ENCODE measurements at places on chromosomes 5 and 9.

DNA sequence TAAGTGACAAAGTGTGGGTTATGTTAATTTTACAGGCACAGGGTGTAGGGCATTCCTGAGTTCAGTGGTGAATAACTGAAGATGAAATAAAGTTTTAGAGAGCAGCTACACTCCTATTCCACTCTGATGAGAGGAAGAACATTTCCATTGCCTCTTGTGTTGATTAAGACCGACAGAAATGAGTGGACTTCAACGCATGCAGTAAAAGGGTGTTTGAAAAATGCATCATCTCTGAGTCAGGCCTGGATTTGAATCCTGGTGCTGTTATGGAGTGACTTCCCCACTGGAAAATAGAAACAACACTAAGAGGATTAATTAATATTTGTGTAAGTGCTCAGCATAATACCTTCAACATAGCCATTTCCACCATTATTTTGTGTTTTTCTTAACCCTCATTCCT, 86.3 kb downstream of the PRR16 start:
- no peak for DNase-seq

DNA sequence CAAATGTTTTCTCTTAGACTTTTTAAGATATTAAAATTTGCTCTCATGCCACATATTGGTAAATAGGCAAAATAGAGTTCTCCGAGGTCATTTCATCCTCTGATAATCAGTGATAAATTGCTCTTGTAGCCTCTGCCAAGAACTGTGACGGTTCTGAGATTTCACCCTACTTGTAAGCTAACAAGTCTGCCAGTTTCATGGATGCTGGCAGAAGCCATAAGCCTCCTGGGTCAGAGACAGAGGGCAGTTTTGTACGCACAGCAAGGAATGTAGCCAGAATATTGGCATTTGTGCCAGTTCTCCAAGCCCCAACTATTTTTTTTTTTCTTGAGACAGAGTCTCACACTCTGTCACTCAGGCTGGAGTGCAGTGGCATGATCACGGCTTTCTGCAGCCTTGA, 945.0 kb upstream of the WWC1 start:
- DNase-seq: no peak

GRCh38 chr5:160651692-160652645, 200.0 kb downstream of the ATP10B start:
- no peak for DNase-seq

DNA sequence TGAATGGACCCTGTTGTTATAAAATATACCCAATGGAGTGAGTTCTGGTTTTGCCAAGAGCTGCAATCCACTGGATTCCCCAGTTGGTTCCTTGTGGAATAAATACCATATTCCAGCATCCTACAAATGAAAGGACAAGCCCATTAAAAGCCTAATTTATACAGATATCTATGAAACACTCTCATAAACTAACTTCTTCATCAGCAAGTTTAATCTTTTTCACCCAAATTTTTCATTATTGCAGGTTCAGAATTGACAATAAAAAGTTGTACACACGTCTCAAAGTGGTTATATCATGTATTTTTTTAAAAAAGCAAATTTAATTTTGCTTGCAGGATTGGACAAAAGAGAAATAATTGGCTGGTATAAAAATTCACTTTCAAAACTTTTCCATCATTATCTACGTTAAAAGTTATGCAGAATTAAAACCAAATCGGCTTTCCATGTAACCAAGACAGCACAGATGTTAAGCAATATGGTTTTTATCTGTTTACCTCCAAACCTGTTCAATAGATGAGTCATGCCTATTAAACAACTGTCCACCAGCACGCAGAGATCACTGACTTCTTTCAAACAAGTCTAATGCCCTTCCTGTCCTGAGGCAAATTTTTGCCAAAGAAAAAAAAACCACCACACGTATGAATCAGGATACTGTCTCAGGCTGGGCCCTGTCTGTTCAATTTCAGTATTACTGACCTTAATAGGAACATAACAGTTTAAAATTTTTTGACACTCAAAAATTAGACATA, 42.5 kb downstream of the CEMIP2 start:
- no peak for DNase-seq

DNA sequence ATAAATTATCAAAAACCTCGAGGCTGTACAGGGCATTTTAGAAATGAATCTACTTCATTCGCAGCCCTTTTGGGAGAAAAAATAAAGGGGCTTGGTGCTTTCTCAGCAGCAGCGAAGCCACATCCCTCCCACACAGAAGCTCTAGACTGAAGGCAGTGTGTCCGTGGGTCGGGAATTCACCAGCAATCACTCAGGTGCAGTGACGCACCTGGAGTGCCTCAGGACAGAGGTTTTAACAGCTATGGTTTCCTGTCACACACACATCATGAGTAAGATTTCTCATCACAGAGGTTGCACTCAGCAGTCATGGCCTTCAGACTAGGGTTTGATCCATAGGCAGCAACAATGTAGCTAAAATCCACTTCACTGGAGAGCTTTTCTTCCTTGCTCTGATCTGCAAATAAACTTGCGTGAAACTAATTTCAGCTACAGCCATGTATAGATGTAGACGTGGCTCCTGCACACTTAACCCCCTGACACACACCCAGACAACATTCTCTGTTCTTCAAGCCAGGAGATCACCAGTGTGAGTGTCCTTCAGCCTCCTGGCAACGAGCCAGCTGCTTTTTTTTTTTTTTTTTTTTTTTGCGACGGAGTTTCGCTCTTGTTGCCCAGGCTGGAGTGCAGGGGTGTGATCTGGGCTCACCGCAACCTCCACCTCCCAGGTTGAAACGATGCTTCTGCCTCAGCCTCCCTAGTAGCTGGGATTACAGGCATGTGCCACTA, 34.8 kb downstream of the DYNC2I2 start:
- no peak for DNase-seq

DNA sequence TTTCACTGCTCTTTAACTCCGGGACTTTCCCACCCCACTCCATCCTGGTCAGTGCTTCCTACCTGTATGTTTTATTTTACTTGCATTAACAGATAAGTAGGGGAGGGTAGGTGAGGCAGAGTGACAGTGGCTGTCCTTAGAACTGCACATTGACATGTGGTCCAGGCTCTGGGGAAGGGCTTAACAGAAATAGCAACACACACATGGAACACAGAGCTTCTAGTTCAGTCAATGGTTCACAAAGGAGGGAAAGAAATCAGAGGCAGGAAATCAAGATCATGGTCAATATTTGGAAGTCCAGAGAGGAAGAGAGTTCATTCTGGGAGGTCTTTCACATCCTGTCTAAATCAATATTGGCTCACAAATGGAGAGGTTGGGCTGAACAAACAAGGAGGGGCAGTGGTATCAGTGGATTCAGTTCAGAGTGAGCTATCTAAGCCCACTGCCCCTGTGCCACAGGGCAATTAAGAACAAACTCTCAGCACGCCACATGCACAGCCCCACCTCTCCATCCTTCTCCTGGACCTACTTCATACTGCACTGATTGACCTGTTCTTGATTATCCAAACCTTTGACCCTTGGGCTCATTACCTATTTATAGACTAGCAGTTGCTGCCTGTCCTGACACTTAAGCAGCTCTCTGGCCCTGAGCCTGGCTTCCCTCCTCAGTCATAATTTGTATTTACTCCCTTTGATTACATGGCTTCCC, 6.2 kb upstream of the VPS13A start:
- DNase-seq: no peak

DNA sequence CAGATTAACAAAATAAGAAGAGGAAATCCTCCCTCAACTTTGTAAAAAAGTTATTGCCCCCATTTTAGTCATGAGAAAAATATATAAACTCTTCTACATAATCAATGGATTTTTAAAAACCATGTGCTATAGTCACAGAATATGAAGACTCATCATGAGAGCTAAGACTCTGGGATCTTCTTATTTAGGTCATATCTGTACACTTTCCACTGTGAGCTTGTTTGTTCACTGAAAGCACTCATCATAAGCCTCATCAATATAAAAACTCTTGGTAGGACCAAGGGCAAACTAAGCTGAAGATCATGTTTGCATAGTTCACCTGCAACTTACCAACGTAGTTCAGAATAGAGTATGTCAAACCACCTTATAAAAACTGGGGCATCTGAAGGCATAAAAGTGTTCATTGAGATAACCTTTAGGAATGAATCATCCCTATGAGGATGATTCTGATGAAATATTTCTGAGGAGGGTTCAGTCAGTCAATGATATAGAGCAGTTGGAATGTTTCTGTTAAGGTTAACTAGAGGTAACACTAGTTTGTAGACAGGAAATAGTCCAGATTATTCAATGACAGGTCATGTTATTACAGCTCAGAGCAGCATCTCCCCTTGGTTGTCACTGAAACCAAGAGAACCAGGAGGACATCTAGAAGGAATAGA, 289.9 kb upstream of the SMC2 start:
- no peak for DNase-seq

DNA sequence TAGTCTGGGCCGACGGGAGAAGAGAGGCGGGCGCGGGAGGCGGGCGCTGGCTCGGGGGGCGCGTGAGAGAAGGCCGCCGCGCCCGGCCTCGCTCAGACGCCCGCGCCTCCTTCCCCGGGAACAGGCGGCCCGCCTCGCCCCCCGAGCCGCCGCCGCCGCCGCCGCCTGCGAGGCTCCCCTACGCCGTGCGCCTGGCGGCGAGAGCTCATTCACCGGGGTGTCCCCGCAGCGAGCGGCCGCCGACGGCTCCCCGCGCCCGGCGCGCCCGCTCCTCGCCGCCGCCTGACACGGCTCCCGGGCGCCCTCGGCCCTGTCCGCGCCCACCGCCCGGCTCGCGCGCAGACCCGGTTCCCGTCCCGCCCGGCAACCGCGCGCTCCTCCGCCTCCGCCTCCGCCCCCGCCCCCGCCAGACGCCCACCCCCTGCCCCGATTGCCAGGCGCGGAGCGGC, at the start of gene GNAQ:
Gene GNAQ, minus strand, starts transcription at position 368 of the 449 bp plus-strand sequence. CDS start 576 bp downstream, outside the sequence.
- DNase-seq: no peak

DNA sequence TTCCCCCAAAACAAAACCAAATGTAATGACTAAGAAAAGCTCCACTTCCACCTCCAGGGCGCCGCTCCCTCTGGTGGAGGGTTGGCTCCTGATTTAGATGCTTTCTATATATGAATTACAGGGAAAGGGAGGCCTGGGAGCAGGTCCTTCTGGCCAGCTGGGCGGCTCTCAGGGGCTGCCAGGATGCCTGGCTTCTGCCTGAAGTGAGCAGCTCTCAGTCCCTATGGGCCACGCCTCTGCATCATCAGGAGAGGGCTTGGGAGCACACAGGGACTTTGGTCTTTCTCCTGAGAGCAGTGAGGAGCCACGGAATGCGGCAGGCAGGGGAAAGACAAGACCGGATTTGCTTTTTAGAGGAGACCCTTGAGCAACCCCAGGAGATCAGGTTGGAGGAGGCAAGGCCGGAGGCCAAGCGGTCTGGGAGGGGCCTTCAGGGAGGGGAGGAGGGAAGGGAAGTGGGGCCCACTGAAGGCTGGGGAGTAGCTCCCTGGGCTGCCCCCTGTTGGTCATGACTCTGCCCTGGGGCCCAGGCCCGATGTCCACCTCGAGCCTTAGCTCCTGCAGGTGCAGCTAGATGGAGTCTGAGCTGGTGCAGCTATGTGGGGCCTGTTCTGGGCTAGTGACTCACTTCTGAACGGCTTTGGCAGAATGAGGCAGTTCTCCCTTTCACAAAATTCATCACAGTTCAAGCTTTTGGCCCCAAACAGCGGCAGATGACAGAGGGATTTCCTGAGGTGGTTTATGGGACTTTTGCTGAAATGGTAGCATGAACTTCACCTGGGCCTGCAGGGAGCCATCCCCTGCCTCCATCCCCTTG, 11.3 kb upstream of the GRHPR start:
- DNase-seq: no peak

DNA sequence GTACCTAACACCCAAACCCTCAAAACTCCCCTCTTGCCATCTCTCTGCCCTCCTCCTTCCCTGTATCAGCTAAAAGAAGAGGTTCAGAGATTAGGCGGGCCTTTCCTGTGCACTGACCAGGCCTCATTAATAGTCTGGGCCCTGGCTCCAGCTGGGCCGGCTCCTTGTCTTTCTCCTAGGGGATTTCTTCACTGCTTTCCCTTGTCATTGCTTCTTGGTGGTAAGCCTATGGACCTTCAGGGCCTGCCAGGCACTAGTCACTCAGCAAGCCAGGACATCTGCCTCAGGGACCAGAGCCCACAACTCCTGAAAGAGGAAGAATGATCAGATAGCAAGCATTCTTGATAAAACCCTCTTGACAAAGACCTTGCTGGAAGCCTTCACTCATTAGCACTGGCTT, 50.9 kb downstream of the MRRF start:
- no peak for DNase-seq

DNA sequence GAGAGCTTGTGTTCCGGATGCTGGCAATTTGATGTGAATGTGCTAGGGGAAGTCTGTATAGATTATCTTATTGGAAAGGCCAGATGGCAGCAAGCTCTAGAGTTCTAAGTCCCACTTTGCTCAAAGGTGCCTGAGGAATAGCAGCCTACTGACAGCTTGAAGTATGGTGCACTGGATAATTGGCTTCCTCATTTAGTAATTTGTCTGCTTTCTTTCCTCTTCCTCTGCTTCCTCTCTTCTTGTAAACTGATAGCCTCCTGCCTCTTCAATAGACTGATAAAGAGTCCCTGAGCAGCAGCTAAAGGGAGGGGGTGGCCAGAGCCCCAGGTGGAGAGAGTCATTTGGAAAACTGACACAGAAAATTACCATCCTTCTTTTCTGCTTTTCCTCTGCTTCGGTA, 177.3 kb downstream of the FGF1 start:
- no peak for DNase-seq

DNA sequence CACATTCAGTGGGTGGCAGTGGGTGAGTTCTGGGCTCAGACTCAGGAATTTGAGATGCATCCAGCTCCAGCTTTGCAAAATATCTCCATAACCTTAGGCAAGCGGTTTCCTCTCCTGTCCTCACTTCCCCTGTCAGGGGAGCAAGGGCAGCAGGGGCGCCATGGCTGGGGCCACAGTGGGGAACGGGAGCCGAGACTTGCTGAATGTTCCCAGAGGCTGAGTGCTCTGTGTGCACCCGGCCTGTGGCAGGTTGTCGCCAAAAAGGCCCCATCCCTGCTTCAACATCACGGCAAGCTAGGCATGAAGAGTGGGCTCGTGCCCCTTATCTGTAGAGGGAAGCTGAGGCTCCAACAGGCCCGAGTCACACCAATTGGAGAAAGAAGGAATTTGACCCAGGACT, 268.8 kb downstream of the NSG2 start:
- no peak for DNase-seq

DNA sequence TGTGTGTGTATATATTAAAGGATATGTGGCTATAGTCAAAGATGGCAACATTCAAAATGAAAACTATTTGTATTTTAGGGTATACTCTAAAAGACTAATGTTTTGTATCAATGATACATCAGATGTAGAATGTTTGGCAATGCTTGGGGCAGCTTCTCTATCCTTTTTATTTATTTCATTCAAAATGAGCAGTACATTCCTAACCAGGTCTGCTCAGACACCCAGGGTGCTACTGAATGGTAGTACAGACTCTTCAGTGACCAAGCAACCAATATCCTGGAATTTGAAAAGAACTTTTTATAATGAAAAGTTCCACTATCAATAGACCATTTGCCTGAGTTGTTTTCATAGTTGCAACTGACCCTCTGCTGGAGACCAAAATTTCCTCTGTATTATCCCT, 23.9 kb downstream of the MEGF9 start:
- DNase-seq: no peak

- DNase-seq: no peak
Observed at GRCh38 chr5:95821110-95822021, 1.2 kb downstream of the GLRX start.

Data from hypothalamus (tissue), 51 donors.